Non-pigmented ciliary epithelial cell (primary cell): ENCODE measurements at places on chromosomes 1 and 21.

GRCh38 chr1:158002631-158003405 is 9.4 kb downstream of the KIRREL1 start:
- DNase-seq: no peak

GRCh38 chr1:10170239-10170574 is 40.2 kb upstream of the KIF1B start:
- no peak for DNase-seq

DNA sequence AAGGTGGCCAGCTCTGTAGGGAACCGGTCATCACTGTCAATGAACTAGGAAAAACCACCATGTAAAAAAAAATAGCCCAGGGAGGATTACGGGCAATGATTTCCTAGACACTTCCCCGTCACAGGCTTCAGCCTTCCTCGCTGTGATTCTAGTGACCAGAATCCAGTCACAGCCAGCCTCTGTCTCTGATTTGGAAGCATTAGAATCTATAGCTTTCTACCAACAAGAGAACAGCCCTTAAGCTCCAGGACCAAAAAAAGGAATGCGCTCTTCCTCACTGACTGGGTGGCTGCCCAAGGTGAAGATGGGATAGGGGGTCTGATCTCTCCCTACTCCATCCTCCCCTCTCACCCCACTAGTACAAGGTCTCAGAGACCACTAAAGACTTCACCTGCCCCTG is 67.2 kb downstream of the TEX35 start:
- no peak for DNase-seq

- DNase-seq: no peak
Observed at GRCh38 chr21:38139380-38140168, 117.2 kb upstream of the KCNJ15 start.

DNA sequence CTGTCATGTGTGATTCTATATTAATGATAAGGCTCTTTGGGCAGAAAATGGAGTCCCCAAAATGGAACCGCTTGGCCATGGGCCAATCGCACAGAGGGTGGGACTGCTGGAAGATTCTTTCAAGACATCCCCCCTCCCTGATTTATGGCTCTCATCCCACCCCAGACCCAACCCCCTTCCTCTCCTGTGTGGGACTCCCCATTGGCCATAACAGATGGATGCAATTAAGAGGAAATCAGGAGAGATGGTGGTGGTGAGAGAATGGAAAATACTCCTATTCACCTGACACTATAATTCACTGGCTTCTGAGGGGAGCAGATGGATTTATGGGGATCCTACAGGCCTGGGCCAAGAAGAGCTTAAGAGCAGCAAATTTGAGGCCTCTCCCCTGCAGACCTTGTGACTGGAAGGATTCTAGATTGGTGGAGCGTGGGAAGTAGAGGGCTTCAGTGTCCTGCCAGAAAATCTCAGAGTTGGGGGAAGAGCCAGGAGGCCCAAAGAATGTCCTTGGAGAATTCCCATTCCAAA is 1.7 kb downstream of the IGFN1 start:
- no peak for DNase-seq

DNA sequence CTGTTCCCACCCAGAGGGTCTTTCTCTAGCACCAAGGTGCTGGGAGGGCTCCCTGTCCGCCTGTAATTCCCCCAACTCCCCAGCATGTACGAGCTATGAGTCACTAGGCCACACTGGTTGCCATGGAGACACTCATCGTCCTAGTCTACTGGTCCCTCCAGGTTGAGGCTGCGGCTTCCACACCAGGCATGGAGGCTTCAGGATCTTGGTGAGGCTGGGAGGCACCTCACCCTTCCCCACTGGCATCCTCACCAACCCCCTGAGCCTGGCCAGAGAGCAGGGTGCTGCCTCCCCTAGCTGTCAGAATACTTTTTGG is 75.6 kb upstream of the KAZN start:
- DNase-seq: no peak

DNA sequence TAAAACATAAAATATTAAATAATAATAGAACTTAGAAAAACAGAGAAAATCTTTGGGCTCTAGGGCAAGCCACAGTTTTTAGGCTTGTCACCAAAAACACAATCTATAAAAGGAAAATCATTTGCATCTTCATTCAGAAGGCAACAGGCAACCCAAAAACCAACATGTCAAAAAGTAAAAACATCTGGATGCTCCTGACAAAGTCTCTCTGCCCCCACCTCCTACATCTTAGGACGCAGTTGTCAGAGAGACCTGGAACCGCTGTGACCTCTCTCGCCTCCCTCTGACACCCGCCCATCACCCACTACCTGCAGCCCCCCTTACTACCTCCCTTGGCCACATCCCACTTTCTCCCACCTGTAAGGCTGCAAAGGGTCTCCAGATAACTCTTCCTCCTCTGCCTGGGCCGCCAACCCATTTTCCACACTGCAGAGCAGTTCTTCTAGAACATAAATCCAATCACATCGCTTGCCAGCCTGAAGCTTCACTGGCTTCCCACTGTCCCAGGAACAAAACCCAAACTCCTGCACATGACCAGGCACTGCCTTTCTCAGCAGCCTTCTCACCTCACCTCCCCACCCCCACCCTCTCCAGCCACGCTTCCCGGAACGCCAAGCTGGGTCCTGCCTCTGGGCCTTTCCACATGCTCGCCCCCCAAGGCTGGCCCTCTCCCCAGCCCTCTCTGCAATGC is 14.7 kb downstream of the PRDM15 start:
- no peak for DNase-seq
